ENCODE measurements at places on chromosomes 12 and 14.

- no peak for DNase-seq
These were observed 4.9 kb downstream of the TSPAN8 start for GRCh38 chr12:71152851-71153250.

GRCh38 chr12:19303496-19303895 lies 135.8 kb upstream of the AEBP2 start:
- no peak for DNase-seq

GRCh38 chr12:16844875-16845274 lies 238.9 kb upstream of the LMO3 start:
- no peak for DNase-seq

GRCh38 chr12:15600223-15600935 lies 188.8 kb downstream of the EPS8 start:
- no peak for DNase-seq

DNA sequence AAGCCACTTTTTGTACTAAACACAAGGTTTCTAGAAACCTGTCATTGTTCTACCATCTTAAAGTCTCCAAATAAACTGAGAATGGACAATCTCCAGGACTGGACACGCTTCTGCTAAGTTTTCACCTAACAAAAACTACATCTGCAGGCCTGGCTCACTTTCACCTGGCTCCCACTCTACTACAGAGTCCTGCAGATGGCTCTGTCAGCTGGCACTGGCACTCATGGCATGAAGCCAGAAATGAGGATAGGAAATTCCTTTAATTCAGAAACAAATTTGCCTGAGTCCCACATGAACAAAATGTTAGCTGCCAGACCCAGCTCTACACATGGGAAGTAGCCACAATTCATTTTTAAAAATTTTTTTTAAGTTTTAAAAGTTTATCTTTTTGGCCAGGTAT lies 42.1 kb downstream of the STXBP6 start:
- peak; percentile 58 for DNase-seq

DNA sequence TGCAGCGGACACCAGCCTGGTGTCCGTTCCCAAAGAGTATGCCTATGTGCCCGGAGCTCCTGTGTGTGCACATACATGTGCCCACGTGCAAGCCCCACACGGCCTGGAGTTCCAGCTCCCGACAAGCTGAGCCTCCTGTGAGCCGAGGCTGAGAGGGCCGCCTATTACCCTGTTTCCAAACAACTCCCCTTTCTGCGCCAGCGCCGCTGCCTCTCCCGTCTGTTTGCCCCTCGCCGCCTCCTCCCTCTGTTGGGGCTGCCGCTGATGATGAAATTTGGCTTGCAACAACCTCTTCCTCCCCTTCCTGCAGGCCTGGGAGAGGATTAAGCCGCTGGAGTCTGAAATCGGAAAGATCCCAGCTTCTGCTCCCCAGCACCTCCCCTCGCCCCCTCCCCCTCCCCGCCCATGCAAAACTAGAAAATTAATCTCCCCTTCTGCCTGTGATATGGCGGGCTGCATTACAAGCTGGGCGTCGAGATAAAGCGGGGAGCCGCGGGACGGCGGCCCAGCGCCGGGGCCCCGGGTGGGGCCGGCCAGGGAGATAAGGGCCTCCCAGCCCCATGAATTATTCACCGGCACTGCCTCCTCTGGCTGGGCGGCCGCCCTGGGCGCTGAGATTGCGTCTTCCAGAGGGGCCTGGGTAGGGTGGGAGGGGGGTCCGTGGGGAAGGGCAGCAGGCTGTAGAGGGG lies 6.8 kb upstream of the ASIC1 start:
- no peak for DNase-seq

DNA sequence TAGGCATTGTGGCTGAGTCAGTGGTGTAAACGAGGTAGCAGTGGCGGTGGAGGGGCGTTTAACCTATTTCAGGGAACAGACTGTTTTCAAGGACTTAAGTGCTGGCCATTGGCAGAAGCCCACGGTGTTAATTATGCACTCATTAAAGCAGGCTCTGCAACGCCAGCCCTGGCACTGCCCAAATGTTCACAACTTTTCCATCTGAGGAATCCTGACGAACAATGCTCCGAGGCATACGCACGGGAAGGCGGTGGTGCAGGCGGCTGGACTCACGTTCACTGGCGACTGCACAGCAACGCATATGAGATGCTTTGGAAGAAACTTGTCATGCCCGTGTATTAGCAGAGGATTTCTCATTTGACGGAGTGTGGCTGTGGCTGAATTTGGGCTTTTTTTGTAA lies 70.6 kb upstream of the SLC24A4 start:
- peak; percentile 28 for DNase-seq

Data from DMS 273 treated with DMSO at 0.1 percent for 48 hours (cell line).